ENCODE measurements at places on chromosomes 12 and 14.

- DNase-seq: no peak
Measured at GRCh38 chr12:4148418-4149056, 125.0 kb upstream of the CCND2 start.

- no peak for DNase-seq
Measured at GRCh38 chr12:95614390-95614982, 63.2 kb upstream of the USP44 start.

- no peak for DNase-seq
Measured at GRCh38 chr14:54086767-54087166, 130.1 kb upstream of the BMP4 start.

GRCh38 chr12:105920161-105920684 is 218.5 kb downstream of the NUAK1 start:
- peak; percentile 83 for DNase-seq

GRCh38 chr14:37594971-37595808 is at the start of the genes FOXA1 and TTC6:
Gene FOXA1 (minus strand): TSS chr14:37595249. CDS start chr14:37594972, 277 bp downstream.
Gene TTC6 (plus strand): TSS chr14:37595629. CDS start chr14:37622065, 26,436 bp downstream.
- DNase-seq: peak; percentile 78

DNA sequence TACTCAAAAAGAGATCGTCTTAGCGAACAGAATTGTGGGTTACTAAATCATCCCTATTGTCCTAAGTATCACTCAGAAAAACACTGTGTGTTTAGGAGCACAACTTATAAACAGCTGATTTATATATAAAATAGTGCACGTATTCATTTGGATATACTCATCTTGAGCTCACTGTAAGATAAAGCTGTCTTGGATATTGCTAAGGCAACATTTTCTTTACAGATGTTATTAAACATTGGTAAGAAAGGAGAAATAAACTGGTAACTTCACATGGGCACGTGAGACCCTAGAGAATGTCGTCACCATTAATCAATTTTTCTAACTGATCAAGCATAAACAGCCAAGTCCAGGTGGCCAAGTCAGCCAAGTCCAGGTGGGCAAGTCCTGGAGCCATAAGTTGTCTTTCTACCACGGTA is 1.7 kb downstream of the PAWR start:
- no peak for DNase-seq

DNA sequence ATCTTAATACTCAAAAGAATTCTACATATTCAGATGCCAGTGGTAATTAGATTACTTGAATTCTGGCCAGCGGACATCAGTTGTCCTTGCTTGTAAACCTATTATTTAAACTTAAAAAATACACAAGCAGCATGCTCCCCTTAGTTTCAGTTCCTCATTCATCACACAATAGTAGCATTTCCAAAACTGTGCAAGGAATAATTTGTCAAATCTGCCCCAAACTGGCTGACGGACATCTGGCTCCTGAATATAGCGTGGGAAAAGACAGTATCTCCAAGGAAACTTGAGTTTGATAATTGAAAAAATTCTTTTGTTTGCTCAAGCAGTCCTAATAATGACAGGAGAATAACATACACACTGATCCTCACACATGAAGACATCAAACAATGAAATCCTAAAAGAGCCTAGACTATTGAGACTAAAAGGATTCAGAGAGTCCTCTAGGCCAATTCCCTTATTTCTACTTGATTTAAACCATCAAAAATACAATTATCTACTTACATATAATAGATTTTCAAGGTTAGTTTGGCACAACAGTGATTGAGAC is 90.4 kb downstream of the KIF21A start:
- DNase-seq: no peak

DNA sequence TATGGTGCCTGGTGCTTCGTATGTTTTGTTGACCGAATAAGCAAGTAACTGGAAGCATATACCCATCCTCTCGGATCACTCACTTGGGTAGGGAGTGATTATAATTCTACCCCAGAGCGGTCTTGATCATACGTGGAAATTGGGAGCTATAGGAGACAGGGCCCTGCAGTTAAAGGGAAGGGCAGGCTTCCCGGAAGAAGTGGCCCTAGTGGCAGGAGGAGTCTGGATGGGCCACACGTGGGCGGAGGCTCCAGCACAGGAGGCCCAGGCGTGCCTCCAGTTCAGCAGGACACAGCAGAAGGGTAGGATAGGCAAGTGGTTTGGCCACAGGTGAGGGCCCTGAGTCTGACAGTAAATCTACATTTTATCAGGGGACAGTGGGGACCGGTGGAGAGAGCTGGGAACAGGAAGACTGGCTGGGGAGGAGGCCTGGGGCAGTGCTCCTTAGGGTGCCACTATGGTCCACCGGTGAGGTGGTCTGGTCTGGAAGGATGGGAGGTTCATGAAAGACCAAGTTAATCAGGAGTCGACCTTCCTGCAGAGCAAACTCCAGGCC is 23.5 kb upstream of the YY1 start:
- DNase-seq: no peak

GRCh38 chr12:103442822-103443221 is 52.9 kb downstream of the C12orf42 start:
- no peak for DNase-seq

Measured in NCI-H446 treated with DMSO at 0.1 percent for 48 hours (cell line).